ENCODE measurements at places on chromosomes 12 and 14.

- no peak for DNase-seq
Observed at GRCh38 chr14:89890589-89890988, 63.9 kb downstream of the EFCAB11 start.

DNA sequence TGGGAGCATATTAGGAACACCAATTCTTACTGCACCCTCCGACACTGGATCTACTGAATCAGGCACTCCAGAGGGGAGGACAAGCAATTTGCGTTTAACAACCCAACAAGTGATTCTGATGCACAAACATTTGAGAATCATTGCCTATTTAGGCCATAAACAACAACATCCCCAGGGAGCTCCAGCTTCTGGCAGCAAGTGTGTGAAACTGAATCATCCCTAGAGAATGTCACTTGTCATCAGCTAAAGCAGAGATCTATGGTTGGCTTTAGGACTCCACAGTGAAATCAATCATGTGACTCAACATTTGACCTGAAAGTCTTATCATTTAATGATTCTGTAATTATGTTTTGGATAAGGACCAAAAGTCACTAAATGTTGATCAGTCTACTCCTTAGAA, 505.0 kb upstream of the FLRT2 start:
- DNase-seq: no peak

DNA sequence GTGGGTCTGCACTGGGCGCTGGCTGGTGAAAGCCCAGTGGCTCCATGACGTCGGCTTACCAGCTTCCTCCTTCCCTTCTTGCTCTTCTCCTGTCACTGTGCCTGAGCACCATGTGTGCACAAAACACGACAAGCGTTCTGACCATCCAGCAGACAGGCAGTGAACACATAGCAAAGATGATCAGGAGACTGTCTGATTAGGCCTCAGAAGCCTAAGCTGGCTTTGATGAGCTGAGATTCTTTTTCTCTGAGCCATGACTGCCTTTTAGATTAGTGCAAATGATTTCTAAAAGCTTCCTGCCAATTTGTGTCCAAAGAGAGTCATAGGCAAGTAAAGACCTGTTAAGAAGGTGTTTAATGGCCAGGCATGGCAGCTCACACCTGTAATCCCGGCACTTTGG, 83.1 kb downstream of the AACS start:
- DNase-seq: no peak

- DNase-seq: no peak
Observed at GRCh38 chr14:28141662-28142061, 624.9 kb upstream of the FOXG1 start.

GRCh38 chr12:18967814-18968213, 161.7 kb upstream of the PLEKHA5 start:
- no peak for DNase-seq

DNA sequence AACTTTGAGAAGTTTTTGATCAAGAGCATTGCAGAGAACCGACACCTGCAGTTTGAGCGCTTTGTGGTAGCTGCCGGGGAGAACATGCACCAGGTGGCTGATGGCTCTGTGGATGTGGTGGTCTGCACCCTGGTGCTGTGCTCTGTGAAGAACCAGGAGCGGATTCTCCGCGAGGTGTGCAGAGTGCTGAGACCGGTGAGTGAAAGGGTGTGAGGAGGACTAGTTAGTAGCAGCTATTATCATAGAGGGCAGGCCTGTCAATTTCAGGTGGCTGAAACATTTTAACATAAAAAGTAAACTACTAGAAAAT, 27.0 kb upstream of the HIGD1C start:
- DNase-seq: no peak

DNA sequence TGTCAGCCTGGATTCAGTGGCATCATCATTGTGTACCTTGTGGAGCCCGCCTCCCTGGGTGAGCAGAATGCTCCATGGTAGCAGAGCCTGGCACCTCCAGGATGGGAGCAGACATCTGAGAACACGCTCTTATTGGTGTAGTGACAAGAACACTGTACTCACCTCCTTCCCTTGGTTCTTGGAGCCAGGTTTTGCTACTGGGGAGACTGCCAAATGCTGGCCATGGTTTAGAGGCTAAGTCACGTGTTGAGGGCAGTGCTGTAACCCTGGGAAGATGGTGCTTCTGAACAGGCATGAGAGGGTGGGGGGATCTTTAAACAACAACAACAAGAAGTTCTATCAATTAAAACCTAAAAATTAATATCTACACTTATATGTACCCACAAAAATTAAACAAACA, 47.6 kb upstream of the ASPG start:
- DNase-seq: no peak

GRCh38 chr12:90166671-90167070, 458.0 kb upstream of the ATP2B1 start:
- no peak for DNase-seq
